ENCODE measurements at places on chromosomes 16 and 17. TPM values are rescaled to one million over a fixed set of nuclear protein-coding genes. Genes with fewer than 3 reads are reported as not detected.

DNA sequence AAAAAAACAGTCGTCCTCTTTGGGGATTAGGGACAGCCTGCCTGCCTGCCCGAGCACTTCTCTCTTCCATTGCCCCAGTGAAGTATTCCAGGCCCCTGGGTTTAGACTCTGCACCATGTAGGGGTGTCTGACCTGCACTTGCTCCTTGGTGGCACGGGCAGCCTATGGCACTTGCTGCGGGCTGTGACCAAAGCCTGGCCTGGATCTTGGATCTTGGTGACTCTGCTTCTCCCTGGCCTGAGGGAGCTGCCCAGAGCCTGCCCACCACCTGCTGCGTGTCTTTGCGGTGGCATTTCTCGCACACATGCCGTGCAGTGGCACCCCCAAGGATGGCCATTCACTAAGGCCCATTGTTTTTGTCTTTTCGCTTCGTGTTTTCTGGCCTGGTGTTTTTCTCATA, 6.1 kb upstream of the STH start:
- DNase-seq: no peak

DNA sequence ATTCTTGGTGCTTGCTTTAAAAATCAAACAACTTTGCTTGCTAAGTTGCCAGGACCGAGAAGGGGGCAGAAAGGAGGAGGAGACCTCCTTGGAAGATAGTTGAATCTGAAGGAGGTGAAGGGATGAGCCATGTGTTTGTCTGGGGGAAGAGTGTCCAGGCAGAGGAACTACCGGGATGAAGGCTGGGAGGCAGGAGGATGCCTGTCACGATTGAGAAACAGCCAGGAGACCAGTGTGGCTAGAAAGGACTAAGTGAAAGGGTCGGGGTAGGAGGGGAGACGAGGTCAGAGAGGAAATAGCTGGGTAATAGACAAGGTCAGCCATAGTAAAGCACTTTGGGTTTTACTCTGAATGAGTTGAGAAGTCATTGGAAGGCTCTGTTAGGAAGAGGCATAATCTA, 38.9 kb upstream of the CSNK2A2 start:
- DNase-seq: no peak

GRCh38 chr17:76036497-76037261, 9.6 kb upstream of the EVPL start:
- no peak for DNase-seq

GRCh38 chr16:17258848-17259713, 211.7 kb downstream of the XYLT1 start:
- DNase-seq: peak; percentile 25

DNA sequence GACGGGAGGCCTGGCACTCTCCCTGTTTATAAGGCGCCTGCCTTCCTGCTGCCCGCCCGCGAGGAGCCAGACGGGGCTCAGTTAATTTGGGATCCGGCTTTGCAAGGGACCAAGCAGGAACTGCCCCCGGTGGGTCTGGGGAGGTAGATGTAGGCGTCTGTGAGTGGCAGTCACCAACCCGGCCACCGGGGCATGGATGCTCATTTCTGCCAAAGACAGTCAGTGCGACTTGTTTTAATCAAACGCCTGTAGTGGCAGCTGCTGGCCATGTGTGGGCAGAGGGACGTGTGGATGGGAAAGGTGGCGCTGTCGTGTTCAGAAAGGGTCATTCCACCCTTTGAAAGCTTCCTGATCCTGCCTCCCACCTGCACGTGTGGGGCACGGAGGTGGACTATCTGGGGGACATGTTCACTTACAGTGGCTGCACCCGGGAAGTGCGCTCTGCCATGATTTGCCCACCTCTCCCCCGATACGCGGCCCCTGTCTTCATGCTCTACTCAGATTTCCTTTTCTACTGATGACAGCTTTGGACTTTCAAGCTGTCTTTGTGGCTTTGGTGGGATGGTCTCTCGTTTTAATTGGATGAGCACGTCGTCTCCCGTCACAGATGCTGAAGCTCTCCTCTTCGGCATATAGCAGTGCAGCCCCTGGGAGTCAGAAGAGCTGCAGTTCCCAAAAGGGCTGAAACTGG, 60.3 kb upstream of the CIBAR2 start:
- peak; percentile 74 for DNase-seq

- DNase-seq: no peak
Observed at GRCh38 chr16:50500171-50500874, 47.9 kb upstream of the NKD1 start.

DNA sequence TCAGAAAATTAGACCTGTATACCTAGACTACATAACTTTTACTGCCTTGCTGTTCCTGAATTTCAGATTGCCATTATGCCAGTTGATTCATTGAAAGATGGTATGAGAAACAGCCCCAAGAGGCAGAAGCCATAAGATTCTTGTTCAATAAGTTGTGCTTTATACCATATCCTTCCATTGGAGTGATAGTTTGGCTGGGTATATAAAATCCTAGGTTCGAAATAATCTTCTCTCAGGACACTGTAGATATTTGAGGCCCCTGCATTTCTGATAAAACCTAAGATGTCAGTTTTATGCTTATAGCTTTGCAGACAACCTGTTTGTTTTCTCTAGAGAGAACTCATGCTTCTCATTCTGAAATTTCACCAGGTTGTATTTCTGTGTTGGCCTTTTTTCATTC, 9.6 kb upstream of the SDK2 start:
- DNase-seq: no peak

DNA sequence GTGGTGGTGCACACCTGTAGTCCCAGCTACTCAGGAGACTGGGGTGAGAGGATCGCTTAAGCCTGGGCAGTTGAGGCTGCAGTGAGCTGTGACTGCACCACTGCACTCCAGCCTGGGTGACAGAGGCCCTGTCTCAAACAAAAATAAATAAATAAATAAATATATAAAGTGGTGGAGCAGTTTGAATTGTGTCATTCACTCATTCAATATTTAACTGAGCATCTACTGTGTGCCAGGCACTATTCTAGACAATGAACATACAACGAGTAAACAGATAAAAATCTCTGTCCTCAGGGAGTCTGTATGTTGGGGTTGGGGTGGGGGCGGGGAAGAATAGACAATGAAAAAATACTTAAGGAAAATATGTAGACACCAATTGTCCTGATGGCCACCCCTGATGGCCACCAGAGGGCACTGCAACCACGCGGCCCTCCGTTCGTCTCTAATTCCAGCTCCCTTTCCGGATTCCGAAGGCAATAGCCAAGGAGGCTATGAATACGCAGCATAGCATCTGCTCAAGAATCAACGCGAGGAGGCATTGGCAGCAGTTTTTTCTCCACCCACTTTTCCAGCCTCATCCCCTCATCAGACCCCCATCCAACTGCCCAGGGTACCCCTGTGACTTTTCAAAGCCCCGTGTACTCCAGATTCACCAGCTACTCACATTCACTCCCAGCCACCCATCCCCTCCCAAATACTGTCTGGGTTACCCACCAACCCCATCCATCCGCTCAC, 21.4 kb downstream of the QPRT start:
- peak; percentile 94 for DNase-seq

- DNase-seq: no peak
Observed at GRCh38 chr16:8919089-8919933, 37.2 kb downstream of the LITAFD start.

- DNase-seq: no peak
Observed at GRCh38 chr16:3997231-3997841, 116.8 kb upstream of the CREBBP start.

GRCh38 chr17:50517504-50518383, 9.5 kb downstream of the MYCBPAP start:
- no peak for DNase-seq

GRCh38 chr17:83162035-83162745, 82.8 kb downstream of the METRNL start:
- no peak for DNase-seq

DNA sequence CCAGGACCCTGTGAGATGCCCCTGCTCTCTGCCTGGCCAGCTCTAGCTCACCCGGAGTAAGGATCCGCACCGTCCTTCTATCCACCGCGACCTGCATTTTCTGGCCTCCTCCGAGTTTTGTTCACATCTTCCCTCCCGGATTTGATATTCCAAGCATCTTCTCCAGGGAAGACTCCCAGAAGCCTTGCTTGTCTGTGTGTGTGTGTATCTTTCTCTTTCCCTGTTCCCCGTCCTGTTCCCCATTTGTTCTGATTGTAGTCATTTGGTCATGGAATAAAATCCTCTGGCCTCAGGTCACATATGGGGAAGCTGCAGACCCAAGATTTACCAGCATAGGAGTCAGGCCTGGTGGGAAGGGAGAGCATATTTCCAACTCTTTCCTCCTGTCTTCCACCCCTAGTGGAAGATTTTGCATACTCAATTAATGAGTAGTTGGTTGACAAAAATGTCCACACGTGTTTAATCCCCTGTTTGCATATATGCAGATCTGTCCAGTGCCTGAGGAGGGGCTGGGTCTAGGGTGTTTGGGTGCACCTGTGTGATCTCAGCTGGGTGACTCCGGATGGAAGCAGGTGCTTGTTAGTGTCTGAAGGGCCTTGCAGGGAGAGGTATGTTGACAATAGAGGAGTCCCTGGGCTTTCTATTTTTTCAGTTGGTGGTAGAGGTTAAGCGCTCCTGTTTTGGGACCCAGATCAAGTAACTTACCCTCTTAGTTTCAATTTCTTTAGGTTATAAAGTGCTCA, 1.9 kb downstream of the PRAC1 start:
- DNase-seq: no peak

- no peak for DNase-seq
Observed at GRCh38 chr17:77326636-77327035, 185.9 kb downstream of the SEC14L1 start.

DNA sequence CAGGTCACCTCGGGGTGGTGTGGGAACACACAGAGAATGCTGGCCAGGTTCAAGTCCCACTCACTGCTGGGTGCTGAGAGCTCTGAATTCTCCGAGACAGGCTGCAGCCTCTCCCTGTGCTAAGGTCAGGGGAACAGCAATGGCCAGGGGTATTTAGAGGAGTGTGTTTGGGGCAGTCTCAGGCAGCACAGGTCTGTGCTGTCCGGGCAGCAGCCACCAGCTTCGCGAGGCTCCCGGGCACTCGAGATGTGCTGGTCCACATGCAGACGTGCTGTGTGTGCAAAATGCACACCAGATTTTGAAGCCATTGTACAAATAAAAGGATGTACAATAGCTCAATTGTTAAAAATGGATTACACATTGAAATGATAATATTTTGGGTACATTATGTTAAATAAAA, 7.1 kb downstream of the NHERF1 start:
- DNase-seq: no peak

- DNase-seq: no peak
Observed at GRCh38 chr16:68512183-68512582, 26.9 kb upstream of the ZFP90 start.

- peak; percentile 93 for DNase-seq
Observed at GRCh38 chr17:16987830-16988601, 16.1 kb upstream of the TNFRSF13B start.

- DNase-seq: no peak
Observed at GRCh38 chr17:15926039-15926740, 18.7 kb upstream of the ADORA2B start.

- DNase-seq: no peak
Observed at GRCh38 chr17:60529806-60530205, 3.8 kb upstream of the APPBP2 start.

DNA sequence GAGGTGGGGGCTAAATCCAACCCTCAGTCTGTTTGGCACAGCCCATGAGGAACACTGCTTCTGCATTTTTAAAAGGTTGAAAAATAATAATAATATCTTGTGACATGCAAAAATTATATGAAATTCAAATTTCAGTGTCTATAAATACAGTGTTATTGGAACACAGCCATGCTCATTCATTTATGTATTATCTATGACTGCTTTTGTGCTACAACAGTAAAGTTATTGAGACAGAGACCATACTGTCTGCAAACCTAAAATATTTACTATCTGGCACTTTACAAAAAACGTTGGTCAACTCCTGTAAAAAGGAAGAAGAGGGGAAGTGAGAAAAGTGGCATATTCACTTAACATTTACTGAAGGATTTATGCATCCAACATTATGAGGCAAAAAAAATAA, 3.1 kb downstream of the ABCA5 start:
- no peak for DNase-seq

- DNase-seq: no peak
Observed at GRCh38 chr17:41672153-41672552, 16.5 kb upstream of the EIF1 start.

- peak; percentile 77 for DNase-seq
Observed at GRCh38 chr16:67260426-67261063, 11.8 kb downstream of the SLC9A5 start.

CCL16 gene
- total RNA-seq: not detected

KRTAP4-2 gene
- total RNA-seq: not detected

CRYM gene
- not detected for total RNA-seq

C17orf113 gene
- 0.13 TPM for total RNA-seq

PPY gene
- not detected for total RNA-seq

PRKCB gene
- not detected for total RNA-seq

ITGB4 gene
- not detected for total RNA-seq

ZACN gene
- total RNA-seq: not detected

IGF2BP1 gene
- total RNA-seq: 4.3 TPM

CTRL gene
- total RNA-seq: not detected

SHISA6 gene
- total RNA-seq: not detected

All from GM23248 (cell line).